ENCODE measurements at places on chromosomes 11 and 22. TPM values are rescaled to one million over a fixed set of nuclear protein-coding genes. Genes with fewer than 3 reads are reported as not detected.

Gene MMP11
- 21.9 TPM for polyA plus RNA-seq

Gene CHORDC1
- 43.4 TPM for polyA plus RNA-seq

GRCh38 chr22:38085056-38085455, 1.1 kb upstream of the SLC16A8 start:
- DNase-seq, result no peak

Gene LRRN4CL
- 1.0 TPM for polyA plus RNA-seq

Gene PHOX2A
- not detected for polyA plus RNA-seq

DNA sequence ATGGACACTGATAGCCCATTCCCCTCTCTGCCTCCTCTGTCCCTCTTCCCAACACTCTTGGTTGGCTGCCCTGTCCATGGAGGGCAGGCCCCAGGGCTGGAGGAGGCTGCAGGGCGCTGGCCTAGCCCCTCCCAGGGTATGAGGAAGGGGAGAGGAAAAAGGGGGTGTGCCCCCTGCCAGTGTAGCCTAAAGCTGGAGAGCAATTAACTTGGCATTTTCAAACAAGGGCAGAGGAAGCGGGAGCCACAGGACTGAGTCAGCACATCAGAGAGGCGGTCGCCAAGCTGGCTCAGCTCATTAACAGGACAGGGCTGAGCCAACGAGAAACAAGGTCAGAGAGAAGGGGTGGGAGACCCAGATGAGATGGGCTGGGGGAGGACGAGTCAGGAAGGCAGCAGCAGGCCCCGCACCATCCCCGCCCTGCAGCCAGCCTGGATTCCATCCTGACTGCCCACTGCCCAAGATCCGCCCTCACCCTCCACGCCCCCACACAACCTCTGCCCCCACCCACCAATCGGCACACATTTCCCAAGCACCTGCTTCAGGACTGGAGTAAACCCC, 76.3 kb downstream of the BUD13 start:
- DNase-seq, result no peak

- no peak for DNase-seq
These were observed 121.5 kb downstream of the CEP164 start for GRCh38 chr11:117449111-117449693.

- DNase-seq, result no peak
These were observed 30.4 kb downstream of the SHANK3 start for GRCh38 chr22:50702821-50703725.

Gene FGF4
- not detected for polyA plus RNA-seq

- DNase-seq, result no peak
These were observed 247.8 kb downstream of the NTM start for GRCh38 chr11:131618201-131618600.

GRCh38 chr22:50303848-50304527, 3.5 kb downstream of the PLXNB2 start:
- no peak for DNase-seq

Gene CASP1
- 3.4 TPM for polyA plus RNA-seq

- DNase-seq, result no peak
These were observed 68.5 kb upstream of the PARVG start for GRCh38 chr22:44112191-44112590.

- no peak for DNase-seq
These were observed 20.5 kb downstream of the CHORDC1 start for GRCh38 chr11:90202342-90202741.

- peak; percentile 54 for DNase-seq
These were observed 58.3 kb downstream of the SLC22A12 start for GRCh38 chr11:64649291-64649697.

Gene KDM4D
- polyA plus RNA-seq, result 2.5 TPM

Gene PKDREJ
- 0.47 TPM for polyA plus RNA-seq

Gene APOBEC3C
- 10.8 TPM for polyA plus RNA-seq

DNA sequence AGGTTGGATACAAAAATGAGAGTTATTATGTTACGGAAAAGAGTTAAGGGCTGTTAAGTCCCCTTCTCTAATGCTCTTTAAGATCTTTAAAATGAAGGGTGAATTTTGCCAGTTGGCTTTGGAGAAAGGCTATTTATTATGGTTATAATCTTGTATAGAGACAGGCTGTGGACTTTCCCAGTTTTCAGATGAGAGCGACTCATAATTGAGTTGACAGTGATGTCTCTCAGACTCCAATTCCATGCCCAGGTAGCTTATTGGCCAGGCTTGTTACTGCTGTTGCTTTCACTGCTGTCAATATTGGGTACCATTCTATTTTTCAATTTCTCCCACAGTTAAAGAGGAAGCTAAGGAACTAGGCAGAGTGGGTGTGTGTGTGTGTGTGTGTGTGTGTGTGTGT, 13.1 kb downstream of the ENDOD1 start:
- no peak for DNase-seq

DNA sequence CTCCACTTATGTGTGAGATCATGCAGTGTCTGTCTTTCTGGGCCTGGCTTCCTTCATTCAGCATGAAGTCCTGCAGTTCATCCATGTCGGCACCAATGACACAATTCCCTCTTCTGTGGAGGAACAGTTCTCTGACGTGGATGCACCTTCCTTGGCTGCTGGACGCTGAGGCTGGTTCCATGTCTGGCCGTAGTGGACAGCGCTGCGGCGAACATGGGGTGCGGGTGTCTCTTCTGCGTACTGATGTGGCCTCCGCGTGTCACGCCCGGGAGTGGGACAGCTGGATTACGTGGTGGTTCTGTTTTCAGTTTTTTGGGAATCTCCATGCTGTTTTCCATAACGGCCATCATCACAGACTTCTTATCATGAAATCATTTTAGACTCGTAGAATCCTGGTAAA, 16.9 kb upstream of the MUC2 start:
- no peak for DNase-seq

DNA sequence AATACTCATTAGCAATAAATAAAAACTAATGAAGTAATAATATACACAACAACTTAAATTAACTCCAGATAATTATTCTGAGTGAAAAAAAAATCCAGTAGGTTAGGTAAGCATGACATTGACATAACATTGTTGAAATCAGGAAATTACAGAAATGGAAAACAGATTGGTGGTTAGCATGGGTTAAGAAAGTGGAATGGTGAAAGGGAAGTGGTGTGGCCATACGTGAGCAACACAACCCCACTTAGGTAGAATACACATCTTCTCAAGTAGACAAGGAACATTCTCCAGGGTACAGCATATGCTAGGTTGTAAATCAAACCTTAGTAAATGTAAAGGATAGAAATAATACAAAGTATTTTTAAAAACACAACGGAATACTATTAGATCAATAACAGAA, 30.2 kb upstream of the CLTCL1 start:
- no peak for DNase-seq

Gene ACR
- polyA plus RNA-seq, result 0.58 TPM

- no peak for DNase-seq
These were observed 7.6 kb downstream of the SLC29A2 start for GRCh38 chr11:66363805-66364535.

- no peak for DNase-seq
These were observed 118.1 kb upstream of the ARHGAP20 start for GRCh38 chr11:110830344-110830743.

Gene ARVCF
- polyA plus RNA-seq, result 35.2 TPM

Gene RPL27A
- polyA plus RNA-seq, result 1,901 TPM

DNA sequence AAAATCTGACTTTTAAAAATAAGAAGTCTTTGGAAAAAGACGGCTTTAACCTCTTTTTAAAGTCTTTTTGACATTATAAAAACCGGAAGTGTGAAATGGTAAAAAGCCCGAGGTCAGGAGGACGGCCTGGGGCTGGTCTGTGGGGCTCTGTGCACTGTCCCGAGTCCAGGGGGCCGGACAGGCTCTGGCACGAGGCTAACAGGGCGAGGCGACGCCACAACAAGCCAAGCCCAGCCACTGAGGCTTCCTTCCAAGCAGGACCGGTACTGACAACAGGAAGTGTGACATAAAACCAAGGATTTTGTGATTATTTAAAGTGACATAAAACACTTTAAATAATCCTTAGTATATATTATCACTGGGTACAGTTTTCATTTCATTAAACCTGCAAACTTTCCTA, 39.2 kb downstream of the BRD1 start:
- DNase-seq, result no peak

DNA sequence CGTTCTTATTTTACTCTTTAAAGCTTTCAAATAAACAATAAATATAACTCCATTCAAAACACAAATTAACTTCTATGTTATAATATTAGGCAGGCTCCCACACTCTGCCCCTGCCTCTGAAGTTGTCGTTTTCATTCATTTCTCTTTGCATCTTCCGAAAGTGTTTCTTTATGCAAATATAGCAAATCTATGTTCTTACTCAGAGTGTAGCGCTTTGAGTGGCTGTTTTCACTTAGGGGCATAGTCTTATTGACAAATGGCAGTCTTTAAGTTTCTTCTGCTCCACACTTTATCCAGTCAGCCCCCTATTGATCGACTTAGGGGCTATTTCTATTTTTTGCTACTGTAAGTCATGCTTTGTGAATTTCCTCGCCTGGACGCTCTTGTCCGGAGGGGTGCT, 45.3 kb upstream of the RTL6 start:
- DNase-seq, result no peak
